ENCODE measurements at places on chromosomes 6 and 20.

- no peak for DNase-seq
Observed at GRCh38 chr6:159513074-159513720, 179.8 kb downstream of the SOD2 start.

DNA sequence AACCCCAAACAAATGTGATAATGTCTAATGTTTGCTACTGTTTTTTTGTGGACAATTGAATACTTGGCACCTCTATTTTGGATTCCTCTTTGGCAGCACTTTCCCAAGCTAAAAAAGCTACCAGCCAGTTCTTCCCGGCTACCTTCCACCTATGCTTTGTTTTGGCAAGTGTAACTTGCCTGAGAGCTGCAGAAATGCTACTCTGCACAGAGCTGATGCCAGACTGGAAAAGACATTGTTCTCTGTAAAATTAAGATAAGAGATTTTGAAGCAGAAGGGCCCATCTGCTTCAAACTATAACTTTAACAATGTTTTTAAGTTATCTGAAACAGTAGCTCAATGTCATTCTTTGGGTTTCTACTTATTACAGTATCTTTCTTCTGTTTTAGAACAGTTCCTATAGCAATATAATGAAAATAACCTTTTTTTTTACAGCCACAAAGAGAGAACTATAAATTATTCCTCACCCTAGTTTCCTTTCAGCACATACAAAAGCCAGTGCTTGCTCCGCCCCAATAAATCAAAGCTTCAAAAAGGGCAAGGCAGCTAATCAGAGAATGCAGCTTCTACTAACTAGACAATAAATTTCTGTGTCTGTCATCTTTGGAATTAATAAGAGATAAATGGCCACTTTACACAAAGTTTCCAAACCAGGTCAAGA is 183.1 kb downstream of the UBE3D start:
- DNase-seq, result no peak

DNA sequence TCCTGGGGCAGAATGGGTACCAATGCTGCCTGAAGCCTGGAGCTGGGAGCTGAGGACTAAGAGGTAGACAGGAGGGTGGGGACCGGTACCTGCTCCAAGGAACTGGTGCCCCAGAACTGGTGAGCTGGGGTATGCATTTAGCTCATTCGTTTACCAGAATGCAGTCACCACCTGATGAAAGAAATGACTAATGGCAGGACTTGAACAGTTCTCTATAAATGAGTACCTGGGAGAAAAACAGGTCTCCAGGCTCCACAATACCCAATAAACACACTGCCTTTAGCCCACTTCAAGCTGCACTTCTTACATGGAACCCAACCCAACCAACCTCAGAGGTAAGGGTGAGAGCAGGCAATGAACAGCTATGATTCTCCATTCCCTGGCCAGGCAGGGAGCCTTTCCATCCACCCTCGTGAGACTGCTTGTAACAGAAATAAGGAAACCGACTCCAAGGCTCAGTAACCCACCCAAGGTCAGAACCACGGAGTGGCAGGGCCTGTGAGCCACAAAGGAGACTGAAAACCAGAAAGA is 15.4 kb downstream of the FKBP1A start:
- DNase-seq, result no peak

GRCh38 chr20:1420066-1420465 is 27.2 kb upstream of the FKBP1A start:
- no peak for DNase-seq

- DNase-seq, result no peak
Observed at GRCh38 chr6:152502421-152503188, 134.6 kb downstream of the SYNE1 start.

DNA sequence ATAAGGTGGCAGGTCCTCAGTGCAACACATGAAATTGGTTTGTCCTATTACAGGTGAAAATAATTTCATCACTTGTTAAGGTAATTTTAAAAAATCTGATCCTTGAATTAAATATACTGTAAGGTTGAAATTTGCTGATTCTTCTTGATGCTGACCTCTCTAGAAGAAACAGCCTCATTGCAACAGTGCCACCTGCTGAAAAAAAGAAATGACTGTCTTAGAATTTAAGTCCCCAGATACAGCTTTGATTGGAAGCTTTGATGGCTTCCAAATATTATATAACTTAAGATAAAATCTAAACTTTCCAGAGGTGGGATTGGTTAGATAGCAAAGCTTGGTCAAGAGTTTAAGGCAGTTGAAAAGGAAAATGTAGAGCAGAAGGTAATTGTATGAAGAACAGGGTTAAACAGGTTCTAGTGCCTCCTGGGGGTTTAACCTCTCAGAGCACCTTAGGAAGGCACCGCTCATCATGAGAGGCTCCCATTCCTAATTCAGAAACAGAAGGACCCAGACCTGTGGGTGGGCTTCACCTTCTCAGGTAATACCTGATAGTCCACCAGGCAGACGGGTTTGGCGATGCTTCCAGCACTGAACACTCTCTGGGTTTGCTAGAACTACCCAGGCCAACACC is 401.0 kb downstream of the PAX1 start:
- no peak for DNase-seq

GRCh38 chr20:64033981-64034493 is 1.9 kb upstream of the C20orf204 start:
- DNase-seq, result no peak

- DNase-seq, result no peak
Observed at GRCh38 chr6:23713211-23713610, 412.8 kb upstream of the NRSN1 start.

DNA sequence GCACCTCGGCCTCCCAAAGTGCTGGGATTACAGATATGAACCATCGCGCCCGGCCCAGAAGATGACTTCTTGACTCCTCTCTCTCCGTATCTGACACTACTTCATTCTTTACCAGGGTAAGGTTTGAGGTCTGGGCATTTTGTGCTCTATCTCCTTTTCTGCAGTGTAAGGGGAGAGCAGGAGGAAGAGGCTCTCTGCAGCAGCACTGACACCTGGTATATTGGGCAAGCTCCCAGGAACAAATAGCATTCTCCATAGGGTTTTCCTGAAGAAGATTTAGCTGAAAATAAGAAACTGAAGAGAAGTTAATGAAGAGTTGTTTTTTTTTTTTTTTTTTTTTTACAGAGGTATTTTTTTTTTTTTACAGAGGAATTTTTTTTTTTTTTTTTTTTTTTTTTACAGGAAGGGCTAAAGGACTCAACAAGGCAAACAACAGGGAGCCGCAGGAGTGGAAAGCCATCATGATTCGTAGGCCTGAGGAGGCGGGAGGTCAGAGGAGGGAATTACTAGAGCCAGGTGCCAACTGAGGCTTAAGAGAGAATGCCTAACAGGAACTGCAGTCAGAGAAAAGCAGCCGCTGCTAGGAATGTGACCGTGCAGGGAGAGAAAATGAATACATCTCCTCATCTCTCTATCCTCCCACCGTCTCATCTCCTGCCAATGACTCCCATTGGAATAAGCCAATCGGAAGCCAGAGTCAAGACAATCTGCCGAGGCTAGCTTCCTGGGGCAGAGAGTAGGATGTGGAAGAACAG is 34.7 kb upstream of the ADGRF4 start:
- no peak for DNase-seq

- DNase-seq, result no peak
Observed at GRCh38 chr6:78322068-78322845, 545.1 kb upstream of the IRAK1BP1 start.

DNA sequence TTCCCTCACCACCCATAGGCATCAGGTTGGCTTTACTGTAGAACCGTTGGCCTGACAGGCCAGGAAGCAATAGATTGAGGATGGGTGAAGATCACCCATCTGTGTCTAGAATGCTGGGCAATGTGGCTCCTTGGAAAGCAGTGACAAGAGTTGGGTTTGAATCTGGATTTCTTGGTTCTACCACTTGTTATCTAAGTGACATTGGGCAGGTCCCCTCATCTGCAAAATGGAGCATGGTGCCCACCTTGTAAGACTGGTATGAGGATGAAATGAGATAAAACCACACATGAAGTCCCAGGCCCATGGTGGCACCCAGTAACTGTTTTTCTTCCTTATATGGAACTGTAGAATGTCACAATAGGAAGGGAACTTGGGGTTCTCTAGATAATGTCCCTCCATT is 22.6 kb upstream of the SIRPB2 start:
- no peak for DNase-seq

DNA sequence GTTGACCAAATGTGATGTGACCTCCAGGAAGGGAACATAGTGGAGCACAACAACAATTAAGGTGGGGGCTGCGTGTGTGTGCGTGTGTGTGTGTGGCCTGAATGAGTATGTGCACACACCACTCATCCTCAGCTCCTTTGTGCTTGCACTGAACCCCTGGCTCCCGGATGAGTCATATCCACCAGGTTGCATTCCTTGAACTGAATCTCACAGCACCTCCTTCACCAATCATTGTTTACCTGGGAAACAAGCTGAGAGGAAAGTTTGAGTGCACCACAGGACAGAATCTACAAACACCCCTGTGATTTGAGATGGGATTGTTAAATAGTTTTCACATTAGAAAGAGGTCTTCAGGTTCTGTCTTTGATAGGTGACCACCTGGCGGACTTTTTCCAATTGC is 33.7 kb upstream of the GPR6 start:
- DNase-seq, result no peak

GRCh38 chr20:46963196-46963529 is 68.5 kb downstream of the EYA2 start:
- no peak for DNase-seq

GRCh38 chr20:17835240-17835933 is 133.2 kb downstream of the SNX5 start:
- no peak for DNase-seq

- no peak for DNase-seq
Observed at GRCh38 chr6:87366072-87366827, 21.6 kb downstream of the C6orf163 start.

DNA sequence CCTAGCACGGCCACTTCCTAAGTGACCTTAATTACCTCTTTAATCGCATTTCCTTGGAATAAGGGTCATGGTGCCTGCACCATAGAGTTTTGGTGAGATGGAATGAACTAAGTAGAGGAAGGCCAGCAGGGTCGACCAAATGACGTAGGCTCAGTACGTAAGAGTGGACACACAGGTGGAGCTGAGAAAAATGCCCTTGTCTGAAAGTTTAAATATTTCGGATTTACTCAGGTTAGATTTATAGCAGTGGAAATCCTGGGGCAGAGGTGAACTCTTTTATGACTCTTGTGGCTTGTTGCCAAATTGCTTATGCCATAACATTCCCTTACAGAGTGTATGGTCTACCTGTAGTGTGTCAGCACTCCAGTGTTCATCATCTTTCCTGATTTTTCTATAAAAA is 23.6 kb upstream of the BTBD3 start:
- DNase-seq, result no peak

GRCh38 chr6:148035806-148036390 is 306.7 kb upstream of the SASH1 start:
- DNase-seq, result no peak

DNA sequence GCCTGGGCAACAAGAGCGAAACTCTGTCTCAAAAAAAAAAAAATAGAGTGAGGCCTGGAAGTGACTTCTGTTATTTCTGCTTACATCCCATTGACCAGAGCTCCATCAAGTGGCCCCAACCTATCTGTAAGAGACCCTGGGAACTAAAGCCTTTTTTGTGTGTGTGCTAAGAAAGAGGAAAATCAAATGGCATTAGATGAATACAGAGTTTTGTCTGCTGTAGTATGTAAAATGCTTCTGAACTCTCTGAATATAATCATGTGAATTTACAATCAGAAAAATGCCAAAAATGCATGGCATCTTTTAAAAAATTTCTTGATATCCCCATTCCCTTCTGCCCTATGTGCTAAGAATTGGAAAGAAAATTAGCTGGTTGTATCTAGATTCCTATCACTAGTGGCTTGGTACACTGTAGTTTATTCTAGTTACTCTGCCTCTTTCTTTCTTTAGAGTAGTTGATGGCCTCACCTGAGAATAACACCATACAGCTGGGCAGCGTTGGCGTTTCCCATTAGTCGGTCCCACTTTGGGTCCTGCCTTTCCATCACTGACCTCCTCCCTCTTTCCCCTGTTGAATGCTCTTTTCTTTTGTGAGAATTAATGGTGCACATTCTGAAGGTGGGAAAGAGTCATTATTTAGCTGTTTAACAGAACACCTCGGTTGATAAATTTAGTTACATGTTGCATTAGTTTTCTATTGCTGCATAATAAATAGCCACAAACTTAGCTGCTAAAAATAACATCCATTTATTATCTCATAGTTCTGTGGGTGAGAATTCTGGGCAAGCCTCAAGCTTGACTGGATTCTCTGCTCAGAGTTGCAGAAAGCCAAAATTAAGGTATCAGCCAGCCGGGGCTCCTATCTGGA is 38.2 kb downstream of the SAMD5 start:
- no peak for DNase-seq
